ENCODE measurements at places on chromosomes 7 and 10.

GRCh38 chr7:33905389-33906032 is at the start of gene BMPER:
BMPER (plus strand) TSS chr7:33905539; CDS start chr7:33905614, 75 bp downstream.
- no peak for DNase-seq

DNA sequence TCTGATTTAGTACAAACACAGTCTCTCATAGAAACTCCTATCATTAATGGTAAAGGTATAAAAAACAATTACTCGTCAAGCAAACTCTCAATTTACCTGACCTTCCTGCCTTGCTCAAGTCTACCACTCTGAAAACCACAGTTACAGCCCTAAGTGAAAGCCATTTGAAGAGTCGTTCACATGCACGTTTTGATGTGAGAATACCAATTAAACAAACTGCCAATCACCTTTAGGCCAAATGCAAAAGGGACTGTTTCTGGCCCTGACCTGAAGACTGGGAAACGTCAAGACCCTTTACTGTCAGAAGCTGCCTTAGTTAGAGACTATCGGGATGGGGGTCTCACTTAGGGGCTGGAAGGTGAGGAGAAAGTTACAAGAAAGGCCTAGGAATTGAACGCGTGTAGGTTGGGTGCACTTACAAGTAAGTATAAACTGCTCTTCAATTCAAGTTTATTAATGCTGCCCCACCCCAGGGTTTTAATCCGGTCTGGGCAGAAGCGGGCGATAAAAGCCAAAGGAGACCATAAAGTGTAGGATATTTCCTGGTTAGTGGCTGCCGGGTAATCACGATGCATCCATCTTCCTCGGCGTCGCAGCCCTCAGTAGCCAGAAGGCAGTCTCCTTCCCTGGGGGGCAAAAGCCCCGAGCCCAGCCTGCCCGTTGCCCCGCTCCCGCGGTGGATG is 935 bp downstream of the TM9SF3 start:
- DNase-seq, result peak; percentile 6

DNA sequence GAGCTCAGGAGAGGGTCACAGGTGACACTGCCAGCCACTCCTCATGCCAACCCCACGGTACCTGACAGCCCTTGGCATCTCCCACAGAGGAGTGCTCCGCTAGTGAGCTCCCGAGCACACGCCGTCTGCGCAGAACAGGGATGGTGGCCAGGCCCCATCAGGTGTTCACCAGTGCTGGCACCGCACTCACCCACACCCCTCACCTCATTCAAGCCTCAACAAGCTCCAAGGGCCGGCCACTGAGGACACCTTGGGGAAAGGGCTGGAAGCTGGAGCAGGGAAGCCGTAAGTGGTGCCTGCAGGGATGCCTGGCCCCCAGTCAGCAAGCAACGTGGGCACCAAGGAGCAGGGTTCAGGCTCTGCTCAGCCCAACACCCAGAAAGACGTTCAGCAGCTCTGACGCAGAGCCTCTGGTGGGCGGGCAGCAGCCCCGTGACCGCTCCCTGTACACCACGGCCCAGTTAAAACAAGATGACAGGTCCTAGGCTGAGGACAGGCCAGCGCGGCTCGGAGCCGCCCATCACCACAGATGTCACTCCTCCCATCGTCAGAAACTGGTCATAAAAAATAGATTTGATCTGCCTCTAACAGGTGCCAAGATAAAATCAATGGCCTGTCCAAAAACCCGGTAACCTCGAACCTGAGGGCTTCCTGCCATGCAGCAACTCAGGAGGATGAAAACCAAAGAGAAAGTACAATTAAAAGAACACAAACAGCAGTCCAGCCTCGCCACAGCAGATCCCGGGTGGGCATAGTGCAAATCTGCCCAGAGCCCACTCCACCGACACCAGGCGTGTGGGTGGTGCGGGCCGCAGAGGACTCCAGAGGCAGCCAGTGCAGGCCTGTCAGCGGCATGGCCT is 275.9 kb downstream of the MAD1L1 start:
- DNase-seq, result no peak

DNA sequence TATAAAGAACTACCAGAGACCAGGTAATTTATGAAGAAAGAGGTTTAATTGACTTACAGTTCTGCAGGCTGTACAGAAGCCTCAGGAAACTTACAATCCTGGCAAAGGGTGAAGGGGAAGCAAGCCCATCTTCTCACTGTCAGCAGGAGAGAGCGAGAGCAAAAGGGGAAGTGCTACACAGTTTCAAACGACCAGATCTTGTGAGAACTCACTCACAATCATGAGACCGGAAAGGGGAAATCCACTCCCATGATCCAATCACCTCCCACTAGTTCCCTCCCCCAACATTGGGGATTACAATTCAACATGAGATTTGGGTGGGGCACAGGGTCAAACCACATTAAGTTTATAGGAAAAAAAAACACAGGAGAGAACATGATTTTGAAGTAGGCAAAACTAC is 222.1 kb upstream of the SHH start:
- no peak for DNase-seq

DNA sequence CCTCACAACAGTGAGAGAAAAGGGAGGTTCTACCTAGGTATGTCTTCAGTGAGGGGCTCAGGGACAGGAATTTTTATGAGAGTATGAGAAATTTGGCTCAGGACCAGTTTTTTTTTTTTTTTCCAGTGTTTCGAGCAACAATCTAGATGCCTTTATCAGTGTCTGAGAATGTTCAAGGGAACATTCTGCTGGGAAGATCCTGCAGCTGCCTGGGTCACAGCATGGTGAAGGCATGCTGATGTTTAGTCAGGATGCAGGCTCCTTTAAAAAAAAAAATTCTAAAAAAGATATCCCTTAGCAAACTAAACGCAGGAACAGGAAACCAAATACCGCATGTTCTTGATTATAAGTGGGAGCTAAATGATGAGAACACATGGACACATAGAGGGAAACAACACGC is 31.0 kb downstream of the SBDS start:
- DNase-seq, result no peak

GRCh38 chr7:24434972-24435371 is 138.3 kb upstream of the PALS2 start:
- DNase-seq, result no peak

- DNase-seq, result no peak
Observed at GRCh38 chr10:132647424-132647823, 109.8 kb downstream of the INPP5A start.

DNA sequence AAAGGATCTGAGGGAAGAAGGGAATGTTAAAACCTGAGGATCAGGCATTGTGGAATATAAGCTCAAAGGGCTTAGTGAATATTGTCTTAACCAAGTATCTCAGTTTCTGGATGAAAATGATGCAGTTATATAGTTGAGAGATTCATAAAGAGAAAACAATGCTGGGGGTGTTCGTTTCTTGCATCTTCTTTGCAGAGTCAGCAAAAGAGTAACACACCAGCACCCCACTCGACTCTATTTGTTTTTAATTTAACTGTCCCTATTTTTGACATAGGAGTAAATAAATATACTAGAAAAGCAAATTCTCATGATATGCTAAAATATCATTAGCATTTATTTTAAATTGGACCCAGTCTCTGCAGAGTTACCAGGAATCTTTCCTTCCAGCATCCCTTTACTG is 7.6 kb upstream of the OIT3 start:
- DNase-seq, result no peak

GRCh38 chr7:1671594-1672451 is 1.7 kb downstream of the ELFN1 start:
- no peak for DNase-seq

DNA sequence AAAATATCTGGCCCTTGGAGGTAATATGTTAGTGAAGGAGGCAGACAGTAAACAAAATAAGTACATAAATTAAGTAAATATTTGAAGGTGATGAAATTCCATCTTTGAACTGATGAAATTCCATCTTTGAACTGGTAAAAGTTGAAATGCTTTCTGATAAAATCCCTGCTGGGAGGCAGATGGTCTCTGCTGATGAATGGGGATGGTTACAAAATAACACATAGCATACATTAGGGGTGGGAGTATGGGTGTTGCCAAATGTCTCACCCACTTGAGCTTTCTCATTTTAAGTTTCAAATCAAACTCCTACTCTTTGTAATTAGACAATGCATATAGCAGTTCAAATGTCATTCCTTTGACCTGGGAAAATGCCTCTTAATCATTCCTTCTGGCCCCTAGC is 77.5 kb upstream of the SORCS3 start:
- DNase-seq, result no peak

DNA sequence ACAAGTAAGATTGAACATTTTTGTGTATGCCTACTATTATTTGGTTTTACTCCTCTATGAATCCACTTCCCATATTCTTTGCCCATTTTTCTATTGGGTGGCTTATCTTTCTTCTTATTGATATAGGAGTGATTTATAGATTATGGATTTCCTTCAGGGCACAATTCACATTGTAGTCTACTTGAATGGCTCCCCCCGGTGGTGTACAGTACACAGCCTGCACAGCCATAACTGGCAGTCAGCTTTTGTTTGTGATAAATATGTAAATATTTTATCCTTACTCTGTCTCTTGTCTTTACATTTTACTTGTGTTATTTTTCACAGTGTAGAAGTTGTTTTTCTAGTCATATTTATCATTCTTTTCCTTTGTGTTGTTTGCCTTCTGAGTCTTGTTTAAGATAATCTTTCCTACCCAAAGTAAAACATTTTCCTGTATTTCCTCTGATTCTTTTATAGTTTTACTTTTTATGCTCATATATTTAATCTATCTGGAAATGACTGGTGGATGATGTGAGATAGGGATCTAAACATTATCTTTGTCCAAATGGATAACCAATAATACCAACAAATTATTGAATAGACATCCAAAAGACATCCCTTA is 23.9 kb upstream of the CALD1 start:
- DNase-seq, result peak; percentile 26

DNA sequence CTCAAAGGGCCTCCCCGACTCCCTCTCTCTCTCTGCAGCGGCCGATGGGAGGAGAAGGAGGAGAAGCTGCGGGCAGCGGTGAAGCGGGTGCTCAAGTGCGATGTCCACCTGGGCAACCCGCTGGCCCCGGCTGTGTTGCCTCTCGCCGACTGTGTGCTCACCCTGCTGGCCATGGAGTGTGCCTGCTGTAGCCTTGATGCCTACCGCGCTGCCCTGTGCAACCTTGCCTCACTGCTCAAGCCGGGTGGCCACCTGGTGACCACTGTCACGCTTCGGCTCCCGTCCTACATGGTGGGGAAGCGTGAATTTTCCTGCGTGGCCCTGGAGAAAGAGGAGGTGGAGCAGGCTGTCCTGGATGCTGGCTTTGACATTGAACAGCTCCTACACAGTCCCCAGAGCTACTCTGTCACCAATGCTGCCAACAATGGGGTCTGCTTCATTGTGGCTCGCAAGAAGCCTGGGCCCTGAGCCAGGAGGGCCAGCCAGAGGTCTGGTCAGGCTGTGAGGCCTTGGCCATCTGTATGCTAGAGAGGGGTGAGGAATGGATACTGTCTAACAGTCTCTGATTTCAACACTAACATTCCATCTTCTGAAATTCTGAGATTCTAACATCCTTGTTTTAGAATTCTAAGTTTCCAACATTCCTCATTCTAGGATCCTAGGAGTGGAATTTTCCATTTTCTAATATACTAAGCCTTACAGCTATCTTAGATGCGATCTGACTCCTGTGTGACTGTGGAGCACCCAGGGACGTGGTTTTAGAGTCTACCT is 3.6 kb downstream of the INMT start:
- no peak for DNase-seq

DNA sequence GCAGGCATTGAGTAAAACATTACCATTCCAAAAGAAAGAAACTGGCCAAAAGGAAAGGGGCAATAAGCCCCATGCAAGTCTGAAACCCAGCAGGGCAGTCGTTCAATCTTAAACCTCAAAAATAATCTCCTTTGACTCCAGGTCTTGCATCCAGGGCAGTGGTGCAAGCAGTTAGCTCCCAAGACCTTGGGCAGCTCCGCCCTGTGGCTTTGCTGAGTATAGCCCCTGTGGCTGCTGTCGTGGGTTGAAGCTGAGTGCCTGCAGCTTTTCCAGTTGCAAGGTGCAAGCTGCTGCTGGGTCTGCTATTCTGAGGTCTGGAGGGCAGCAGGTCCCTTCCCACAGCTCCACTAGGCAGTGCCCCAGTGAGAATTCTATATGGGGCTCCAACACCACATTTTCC is 580.1 kb upstream of the AUTS2 start:
- DNase-seq, result no peak

DNA sequence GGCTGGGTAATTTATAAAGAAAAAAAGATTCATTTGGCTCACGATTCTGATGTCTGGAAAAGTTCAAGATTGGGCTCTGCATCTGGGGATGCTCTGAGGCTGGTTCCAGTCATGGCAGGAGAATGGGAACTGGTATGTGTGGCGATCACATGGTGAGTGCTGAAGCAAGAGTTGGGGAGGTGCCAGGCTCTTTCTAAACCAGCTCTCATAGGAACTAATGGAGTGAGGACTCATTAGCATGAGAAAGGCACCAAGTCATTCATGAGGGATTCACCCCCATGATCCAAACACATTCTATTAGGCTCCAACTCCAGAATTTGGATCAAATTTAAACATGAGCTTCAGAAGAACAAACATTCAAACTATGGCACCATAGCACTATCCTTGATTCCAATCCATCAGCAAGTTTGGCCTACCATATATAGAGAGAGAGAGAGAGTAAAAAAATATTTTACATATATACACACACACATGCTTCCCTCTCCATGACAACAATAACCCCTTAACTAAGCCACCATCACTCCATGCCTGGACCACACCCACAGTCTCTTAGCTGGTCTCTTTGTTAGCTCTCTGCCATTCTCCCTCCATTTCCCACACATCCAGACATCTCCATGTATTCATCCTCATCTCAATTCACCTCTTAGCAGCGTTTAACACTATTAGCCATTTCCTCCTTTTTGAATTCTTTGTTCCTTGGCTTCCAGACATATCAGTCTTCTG is 57.9 kb downstream of the NPY start:
- DNase-seq, result no peak

GRCh38 chr7:44755698-44756627 is 7.3 kb downstream of the ZMIZ2 start:
- no peak for DNase-seq

DNA sequence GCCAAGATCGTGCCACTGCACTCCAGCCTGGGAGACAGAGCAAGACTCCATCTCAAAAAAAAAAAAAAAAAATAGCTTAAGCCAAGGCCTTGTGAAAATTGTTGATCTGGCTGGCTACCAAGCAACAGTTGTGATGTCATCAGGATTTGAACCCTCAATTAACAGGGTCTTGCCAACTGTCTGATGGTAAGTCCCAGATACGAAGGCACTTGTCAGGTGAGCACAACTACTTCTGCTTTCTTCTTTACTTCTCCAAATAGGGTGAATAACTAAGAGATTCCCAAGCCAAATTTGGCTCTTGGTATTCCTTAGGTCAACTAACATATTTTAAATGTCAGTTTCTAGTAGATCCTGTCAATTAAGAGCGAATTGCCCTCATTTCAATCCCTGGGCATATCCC is 47.4 kb downstream of the ANKRD61 start:
- DNase-seq, result no peak

- DNase-seq, result no peak
Observed at GRCh38 chr7:43868681-43869005, 674 bp downstream of the MRPS24 start.

DNA sequence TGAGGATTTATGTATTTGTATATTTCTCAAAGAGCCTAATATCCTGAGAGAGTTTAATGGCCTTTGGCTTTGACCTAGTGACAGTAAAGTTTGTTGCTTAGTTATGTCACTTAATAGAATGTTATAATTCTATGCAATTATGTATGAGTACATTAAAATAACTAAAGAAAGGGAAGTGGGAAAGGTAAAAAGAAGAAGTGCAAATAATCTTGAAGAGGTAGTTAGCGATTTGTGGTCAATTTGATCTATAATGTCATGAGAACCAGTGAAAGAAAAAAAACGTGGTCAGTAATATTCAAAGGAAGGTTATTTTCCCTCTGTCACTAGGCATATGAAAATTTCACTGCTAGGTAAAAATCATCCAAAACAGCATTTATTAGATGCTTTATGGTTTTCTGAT is 143.4 kb upstream of the LSM8 start:
- DNase-seq, result no peak
